ENCODE measurements at places on chromosomes 2 and 18.

DNA sequence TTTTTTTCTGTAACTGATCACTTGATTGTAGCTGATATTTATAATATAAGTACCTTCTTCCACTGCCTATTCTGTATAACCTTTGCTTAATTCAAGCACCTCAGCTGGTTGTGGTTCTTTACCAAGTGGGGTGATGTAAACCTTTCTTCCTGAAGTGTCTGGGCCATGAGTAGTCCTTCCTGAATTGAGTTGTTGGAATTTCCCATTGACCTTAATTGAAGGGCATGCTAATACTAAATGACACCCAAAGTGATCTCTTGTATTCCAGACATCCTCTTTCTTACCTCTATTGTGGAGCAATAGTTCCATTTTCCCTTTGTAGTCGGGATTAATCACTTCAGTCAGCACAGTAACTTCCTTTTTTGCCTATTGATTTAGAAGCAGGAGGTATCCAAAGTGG, 1496.8 kb upstream of the CELF4 start:
- DNase-seq, result no peak

DNA sequence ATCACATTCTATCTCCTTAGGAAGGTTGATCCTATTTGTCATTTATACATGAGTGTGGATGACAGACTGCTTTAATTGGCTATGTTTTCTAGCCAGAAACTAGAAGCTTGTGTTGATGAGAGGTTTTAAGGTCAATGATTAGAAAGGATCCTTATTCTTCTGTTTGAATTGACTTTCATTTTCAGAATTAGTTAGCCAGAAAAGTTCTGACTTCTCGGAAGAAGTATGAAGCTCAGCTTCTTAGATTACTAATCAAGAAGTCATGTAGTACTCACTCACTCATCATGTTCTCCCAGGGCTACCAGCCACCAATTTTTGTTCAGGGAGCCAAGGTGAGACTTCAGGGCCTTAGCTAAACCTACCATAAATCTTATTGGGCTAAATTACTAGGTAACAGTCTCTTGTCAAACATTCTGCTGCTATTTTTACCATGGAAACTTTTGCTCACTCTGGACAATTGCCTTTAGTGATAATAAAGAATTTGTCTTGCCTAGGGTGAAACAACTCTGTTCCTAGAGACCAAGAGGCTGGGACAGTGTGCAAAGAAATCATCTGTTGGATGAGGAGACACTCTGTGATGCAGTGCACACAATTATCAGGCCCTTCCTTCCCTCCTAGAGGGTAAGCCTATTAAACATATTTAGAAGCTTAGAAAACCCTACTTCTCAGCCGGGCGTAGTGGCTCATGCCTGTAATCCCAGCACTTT, 111.6 kb upstream of the DNMT3A start:
- DNase-seq, result no peak

GRCh38 chr2:166314022-166314759, 61.6 kb downstream of the SCN9A start:
- no peak for DNase-seq

GRCh38 chr18:68960355-68960754, 162.5 kb downstream of the CCDC102B start:
- no peak for DNase-seq

- no peak for DNase-seq
These were observed 9.0 kb upstream of the MATN3 start for GRCh38 chr2:20021405-20022009.

GRCh38 chr2:48227617-48228344, 302.2 kb upstream of the STON1 start:
- DNase-seq, result no peak

GRCh38 chr18:36298126-36298741, 721 bp downstream of the FHOD3 start:
- DNase-seq, result no peak

GRCh38 chr2:63741884-63742579, 99.7 kb upstream of the UGP2 start:
- DNase-seq, result no peak

GRCh38 chr2:163553601-163554000, 182.2 kb downstream of the FIGN start:
- no peak for DNase-seq

- no peak for DNase-seq
These were observed 13.5 kb upstream of the CALCRL start for GRCh38 chr2:187461294-187462261.

- DNase-seq, result no peak
These were observed 175.3 kb downstream of the PDE11A start for GRCh38 chr2:177897278-177897677.

DNA sequence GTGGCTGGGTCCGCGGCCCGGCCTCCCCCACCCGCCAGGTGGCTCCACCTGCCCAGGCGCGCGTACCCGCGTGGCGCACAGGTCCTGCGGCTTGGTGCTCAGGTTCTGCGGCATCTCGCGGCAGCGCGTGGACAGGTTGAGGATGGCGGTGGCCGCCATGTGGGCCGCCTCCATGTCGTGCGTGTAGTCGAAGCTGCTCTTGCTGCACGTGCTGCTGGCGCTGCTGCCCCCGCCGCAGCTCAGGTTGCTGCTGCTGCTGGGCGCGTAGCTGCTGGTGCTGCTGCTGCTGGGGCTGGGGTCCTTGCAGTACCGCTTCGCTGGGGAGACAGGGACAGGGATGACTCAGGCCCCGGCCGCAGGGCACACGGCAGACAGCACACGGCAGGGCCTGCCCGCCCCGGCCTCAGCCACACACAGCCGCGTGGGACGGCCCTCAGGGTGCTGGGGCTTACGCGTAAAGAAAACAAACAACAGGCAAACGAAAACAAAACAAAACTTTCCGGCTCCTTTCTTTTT, 147.7 kb upstream of the PXDN start:
- no peak for DNase-seq

- DNase-seq, result no peak
These were observed 1273.5 kb upstream of the CRIM1 start for GRCh38 chr2:35082072-35082471.

DNA sequence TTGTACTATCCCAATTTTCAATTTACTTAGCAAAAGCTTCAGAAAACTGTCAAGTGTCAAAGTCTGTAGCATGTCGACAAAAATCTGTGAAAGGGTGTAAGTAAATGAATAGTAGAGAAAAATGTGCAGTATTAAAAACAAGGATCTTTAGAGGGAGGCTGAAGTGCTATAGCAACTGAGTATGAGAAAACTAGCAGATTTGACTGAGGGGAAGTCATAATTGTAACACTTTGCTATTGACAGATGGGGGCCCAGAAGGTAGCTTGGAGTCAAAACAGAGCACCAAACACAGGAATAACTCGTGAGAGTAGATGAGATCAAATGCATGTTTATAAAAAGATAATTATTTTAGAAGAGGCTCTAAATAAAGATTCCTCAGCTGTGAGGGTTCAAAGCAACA, 657.7 kb downstream of the TMEM182 start:
- DNase-seq, result no peak

DNA sequence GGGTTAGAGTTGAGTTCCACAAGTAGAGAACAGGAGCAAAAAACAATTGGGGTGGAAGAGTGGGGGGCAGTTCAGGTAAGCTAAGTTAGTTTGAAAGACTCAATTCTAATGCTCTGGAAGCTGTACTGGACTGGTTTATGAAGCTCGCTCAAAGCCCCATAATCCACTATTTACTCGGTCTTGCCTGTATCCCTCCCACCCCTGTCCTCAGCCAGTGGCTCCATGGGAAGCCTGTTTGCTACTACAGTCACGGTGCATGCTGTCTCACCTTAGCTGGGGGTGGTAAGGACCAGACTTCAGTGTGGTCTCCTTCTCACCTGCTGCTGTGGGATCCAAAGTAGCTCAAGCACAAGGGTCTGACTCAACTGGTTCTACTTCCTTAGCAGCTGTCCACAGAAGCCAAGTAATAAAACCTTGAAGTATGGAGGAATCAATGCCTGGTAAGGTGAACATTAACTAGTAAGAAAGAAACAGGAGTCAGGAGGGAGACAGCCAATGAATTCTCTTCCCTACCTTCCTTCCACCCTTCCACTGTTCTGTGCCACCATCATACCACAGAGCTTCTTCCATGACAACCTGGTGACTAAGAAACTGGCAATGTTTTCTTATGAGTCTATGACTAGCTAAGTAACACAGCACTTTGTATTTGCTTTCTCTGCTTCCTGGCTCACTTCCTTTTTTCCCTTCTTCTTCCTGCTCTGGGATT, 230.8 kb downstream of the SRBD1 start:
- DNase-seq, result no peak

DNA sequence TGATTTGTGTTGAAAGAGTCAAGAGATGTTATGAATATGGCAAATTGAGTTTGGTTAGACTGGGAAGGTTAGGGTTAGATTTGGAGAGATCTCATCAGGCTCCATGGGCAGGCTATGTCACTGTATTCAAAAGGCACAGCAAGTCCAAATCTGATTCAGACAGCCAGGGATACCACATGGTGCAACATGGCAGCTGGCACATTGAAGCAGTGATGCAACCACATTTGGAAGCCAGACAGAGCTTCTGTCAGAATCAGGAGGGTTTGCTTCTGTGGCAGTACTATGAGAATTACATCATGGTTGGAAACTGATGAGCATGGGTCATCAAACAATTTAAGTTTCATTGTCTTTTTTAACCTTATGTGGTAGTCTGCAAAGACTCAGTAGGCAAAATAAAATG, 772.2 kb downstream of the SUCLG1 start:
- no peak for DNase-seq

GRCh38 chr2:163662141-163662780, 73.5 kb downstream of the FIGN start:
- DNase-seq, result no peak

GRCh38 chr18:55491616-55492015, 96.4 kb downstream of the TCF4 start:
- DNase-seq, result no peak

GRCh38 chr2:67880291-67880761, 182.5 kb downstream of the C1D start:
- DNase-seq, result no peak

DNA sequence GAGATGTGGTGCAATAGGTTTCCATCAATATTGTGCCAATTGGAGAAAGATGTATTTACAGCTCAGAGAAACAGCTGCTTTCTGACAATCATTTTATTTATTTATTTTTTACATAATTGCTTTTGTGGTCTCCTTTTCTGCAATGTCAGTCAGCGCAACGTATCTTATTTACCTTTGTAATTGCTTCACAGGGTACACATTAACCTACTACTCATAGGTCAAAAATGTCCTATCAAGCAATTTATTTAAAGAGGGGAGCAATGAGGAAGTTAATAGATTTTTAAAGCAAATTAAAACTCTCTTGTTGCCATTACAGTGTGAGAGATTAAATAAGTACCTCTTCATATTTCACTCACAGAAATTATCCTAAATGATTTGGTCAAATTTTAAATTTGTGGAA, 291.0 kb downstream of the CALCRL start:
- no peak for DNase-seq

DNA sequence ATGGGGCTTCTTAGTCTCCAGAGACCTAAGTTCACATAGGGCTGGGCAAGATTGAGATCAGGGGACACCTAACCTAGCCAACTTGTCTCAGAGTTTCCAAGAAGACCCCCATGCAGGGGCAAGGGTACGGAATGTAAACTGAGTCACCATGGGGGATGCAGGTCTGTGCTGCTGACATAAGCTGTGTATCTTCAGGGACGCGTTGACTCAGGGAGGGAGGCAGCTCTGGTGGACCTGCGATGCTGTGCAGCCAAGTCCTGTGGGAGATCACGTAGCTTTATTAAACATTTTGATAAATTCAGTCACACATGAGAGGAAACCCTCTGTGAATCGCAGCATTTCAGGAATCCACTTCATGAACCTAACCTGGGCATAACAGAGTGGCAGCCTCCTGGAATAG, 216.0 kb downstream of the ANKRD30B start:
- no peak for DNase-seq

DNA sequence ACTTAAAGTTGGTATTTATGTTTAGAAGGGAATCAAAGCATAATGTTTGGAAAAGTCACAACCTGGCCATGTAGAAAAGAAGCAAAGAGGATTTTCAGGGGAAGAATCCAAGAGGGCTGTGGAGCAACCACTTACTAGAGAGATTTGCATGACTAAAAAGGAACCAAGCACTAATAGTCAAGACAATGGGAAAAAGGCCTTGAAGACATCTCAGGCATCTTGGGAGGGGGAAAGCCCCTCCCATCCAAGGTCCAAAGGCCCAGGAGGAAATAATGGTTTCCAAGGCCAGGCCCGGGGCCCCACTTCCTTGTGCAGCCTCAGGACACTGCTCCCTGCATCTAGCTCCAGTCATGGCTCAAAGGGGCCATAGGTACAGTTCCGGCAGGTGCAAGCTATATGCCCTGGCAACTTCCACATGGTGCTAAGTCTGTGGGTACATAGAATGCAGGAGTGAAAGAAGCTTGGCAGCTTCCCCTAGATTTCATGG, 128.1 kb downstream of the EIPR1 start:
- no peak for DNase-seq

DNA sequence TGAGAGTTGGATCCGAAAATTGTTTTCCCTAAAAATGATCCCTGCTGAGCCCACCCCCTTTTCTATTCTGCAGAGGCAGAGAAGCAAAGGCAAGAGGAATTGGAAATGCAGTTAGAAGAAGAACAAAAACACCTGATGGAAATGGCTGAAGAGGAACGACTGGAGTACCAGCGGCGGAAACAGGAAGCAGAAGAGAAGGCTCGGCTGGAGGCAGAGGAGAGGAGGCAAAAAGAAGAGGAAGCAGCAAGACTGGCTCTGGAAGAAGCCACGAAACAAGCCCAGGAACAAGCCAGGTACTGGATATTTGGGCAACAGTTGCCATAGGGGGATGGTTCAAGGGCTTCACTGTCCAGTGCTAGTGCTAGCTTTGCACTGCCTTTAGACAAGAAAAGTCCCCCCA, 41.7 kb downstream of the SUMO1 start:
- no peak for DNase-seq

GRCh38 chr2:135839713-135840112, 2.7 kb upstream of the LCT start:
- no peak for DNase-seq

GRCh38 chr2:103152556-103152955, 390.7 kb downstream of the TMEM182 start:
- DNase-seq, result no peak

- no peak for DNase-seq
These were observed 42.5 kb upstream of the NFATC1 start for GRCh38 chr18:79353267-79353666.

DNA sequence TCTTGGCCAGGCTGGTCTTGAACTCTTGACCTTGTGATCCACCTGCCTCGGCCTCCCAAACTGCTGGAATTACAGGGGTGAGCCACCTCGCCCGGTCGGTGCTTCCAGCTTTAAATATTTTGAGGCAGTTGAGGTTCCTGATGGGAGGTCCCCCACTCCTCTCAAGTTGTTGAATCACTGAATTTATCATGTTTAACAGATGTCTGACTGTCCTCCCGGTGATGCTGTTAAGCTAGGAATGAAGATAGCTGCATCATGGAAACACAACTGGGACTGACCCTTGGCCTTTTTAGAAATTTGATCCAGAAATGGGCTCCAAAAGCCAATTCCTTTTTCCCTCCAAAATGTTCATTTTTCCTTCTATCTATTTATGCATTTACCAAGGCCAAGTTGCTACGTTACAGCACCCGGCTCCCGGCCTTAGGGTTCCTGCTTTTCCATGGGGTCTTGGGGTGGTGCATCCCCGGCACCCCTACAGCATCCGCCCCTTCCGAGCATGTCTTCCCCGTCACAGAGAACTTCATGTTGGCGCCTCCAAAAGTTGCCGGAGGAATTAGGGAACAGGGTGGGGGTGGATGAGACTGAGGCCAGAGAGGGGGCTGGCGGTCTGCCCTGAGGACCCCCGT, 43.9 kb downstream of the PAX8 start:
- DNase-seq, result no peak

- no peak for DNase-seq
These were observed 710 bp downstream of the DUSP19 start for GRCh38 chr2:183079139-183079775.

Data from activated T-cell treated with anti-CD3 and anti-CD28 coated beads, Interleukin-2, amount 50 U/mL, for 1 hour (primary cell).